NCI-H526 treated with DMSO at 0.1 percent for 48 hours (cell line): ENCODE measurements at places on chromosomes 7 and 10.

DNA sequence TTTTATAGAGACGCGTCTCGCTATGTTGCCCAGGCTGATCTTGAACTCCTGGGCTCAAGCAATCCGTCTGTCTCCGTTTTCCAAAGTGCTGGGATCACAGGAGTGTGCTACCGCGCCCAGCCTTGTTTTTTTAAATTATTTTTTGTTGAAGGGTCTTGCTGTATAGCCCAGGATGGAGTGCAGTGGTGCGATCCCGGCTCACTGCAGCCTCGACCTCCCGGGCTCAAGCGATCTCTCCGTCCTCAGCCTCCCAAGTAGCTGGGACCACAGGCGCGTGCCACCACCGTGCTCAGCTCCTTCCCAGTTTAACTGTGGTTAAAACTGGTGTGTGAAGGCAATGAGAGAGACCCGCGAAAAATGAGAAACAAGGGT lies 11.0 kb upstream of the HNRNPF start:
- DNase-seq = no peak

GRCh38 chr10:119658274-119658673 lies 7.1 kb downstream of the BAG3 start:
- DNase-seq = no peak

DNA sequence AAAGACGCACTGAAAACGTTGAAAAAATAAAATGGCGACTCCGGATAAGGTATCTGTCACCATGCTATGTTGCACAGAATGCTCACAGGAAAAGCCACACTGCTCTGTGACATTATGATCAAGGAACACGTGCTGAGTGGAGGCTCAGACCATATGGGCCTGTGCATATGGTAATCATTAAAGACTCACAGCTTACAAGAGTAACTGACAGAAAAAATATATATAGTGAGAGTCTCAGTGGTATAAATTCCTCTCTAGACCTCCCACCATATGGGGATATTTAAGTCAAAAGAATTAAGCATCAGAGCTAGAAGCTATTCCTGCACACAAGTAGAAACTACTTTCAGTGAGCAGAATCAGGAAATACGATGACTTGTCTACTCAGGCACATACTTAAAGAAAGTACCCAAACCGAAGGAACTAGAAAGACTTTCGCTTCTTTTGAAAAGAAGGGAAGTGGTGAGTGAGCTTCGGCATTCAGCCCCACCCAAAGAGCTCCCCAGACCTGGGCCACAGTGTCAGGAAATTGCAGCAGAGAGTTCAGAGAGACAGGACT lies 65.1 kb upstream of the MPP7 start:
- DNase-seq = no peak

DNA sequence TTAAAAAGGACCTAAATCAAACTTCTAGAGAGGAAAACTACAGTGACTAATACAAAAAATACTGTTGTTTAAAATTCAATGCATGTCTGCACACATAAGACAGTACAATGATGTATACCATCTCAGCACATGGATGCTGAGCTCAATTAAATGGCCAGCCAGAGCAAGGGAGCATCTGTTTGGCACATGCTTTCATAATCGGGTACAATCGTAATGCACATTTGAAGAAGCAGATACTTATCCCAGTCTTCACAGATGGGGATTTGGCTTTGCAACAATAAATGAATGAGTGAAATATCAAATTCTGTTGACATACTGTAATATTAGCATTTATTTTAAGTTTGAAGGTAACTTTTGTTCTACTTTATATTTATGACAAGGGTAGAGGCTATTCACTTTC lies 187.8 kb downstream of the CRPPA start:
- no peak for DNase-seq

DNA sequence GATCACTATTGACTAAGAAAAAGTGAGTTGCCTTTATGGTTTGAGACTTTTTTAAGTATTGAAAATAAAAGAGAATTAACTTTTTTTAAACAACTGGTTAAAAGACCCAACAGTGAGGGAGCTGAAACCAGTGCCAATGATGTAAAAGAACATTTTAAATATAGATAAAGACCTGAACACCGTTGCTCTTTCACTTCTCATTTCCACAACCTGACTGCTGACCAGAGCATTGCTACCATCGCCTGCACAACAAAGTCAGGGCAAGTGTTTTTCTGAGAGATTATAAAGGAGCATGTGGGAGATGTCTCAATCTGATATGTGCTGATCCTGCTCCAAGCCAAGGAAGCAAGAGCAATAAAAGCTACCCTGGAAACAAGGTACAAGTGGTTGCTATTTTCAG lies 34.7 kb downstream of the IMMP2L start:
- DNase-seq = no peak
